ENCODE measurements at places on chromosomes 12 and 14.

GRCh38 chr12:120121343-120121742 lies 4.8 kb upstream of the RAB35 start:
- no peak for DNase-seq

GRCh38 chr12:91556909-91557308 lies 374.3 kb upstream of the DCN start:
- no peak for DNase-seq

DNA sequence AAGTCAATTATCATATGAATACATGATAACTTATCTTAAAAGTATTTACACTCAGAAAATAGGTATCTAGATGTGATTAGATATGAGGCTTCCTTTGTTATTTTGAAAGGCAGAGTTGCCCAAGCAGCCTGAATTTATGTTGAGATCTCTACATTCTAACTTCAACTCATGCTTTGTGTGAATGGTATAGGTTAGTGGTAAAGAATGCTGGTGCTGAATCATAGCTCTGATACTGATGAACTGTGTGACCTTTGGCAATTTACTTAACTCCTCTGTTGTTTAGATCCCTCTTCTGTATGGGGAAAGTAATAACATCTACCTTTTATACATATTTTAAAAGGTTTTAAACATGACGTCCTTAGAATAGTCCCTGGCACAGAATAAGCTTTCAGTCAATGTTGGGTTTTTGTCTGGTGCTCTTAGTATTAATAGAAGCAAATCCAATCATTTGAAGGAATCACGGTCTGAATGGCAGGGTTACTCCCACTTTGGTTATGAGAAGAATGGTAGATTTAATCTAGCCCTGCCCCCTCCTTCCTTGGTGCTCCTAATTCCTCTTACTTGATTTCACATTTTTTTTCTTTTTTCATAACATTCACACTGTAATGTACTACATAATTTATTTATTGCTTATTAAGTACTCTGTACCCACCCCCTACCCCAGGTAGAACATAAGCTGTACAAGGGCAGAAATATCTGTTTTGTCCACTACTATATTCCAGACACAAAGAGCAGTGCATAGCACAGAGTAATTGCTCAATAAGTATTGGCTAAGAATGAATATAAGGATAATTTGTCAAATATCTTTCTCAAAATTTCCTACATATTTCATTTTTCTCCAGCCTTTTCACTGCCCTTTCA lies 203.3 kb upstream of the KRR1 start:
- no peak for DNase-seq

GRCh38 chr12:82805812-82806497 lies 119.2 kb downstream of the TMTC2 start:
- DNase-seq: no peak

DNA sequence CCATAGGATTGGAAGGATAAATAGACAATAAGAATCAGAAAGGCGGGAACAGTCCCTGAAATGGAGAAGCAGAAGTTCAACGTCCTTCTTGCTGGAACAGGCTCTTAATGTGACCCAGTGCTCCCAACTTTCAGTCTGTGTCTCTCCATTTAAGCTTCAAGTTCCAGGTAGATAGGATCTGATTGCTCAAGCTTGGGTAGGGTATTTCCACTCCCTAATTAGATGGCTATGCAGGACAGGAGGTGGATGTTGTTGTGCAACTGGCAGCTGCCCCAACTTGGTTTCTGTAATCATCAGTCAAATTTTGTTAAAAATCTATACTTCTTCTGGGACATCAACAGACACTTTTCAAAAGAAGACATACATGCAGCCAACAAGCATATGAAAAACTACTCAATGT lies 266.2 kb downstream of the C12orf75 start:
- no peak for DNase-seq

Data from activated naive CD4-positive, alpha-beta T cell (primary cell).